ENCODE measurements at places on chromosomes 12 and 14.
A peak's percentile ranks its signal among the peaks of the same experiment; 100 is the strongest.

- DNase-seq, result no peak
These were observed 37.7 kb downstream of the FGD4 start for GRCh38 chr12:32437095-32437515.

- DNase-seq, result no peak
These were observed 1.8 kb downstream of the CCDC197 start for GRCh38 chr14:93998871-93999403.

- no peak for DNase-seq
These were observed 159.1 kb downstream of the C12orf50 start for GRCh38 chr12:87870061-87870460.

DNA sequence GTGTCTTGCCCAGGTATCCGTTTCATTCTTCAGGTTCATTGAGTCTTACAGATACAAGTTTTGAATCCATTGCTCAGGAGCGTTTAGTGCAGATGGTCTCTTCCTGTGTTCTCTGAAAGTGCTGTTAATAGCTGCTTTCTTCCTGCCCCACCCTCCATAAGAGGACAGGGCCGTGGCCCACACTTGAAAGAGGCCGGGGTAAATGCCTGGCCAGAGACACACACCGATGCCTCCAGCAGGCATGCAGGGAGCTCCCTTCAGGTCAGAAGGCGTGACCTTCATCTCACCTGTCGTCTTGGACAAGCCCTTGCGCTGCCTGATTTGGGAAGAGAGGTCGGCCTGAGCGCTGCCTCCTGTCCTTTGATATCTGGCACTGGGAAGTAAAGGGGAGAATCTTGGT lies 11.6 kb downstream of the PRKAB1 start:
- no peak for DNase-seq

DNA sequence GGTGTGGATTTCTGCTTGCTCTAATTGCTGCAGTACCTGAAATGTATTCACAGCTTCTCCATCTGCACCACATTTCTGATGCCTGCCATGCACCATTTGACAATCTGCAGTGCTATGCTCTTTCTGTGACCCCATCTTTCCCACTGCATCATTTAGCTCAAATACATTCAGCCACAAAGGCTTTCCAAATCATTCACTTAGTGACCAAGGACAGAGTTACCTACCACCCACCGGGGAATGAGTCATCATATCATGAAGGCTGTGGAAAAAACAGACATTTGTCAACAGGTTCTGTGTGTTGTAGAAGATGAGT lies 465.5 kb upstream of the ATP2B1 start:
- no peak for DNase-seq

GRCh38 chr14:98210045-98210672 lies 1061.8 kb downstream of the BCL11B start:
- DNase-seq, result no peak

GRCh38 chr12:15157269-15157671 lies 63.9 kb downstream of the RERG start:
- no peak for DNase-seq

- peak; percentile 10 for DNase-seq
These were observed 105.0 kb upstream of the PRB2 start for GRCh38 chr12:11500188-11500860.

DNA sequence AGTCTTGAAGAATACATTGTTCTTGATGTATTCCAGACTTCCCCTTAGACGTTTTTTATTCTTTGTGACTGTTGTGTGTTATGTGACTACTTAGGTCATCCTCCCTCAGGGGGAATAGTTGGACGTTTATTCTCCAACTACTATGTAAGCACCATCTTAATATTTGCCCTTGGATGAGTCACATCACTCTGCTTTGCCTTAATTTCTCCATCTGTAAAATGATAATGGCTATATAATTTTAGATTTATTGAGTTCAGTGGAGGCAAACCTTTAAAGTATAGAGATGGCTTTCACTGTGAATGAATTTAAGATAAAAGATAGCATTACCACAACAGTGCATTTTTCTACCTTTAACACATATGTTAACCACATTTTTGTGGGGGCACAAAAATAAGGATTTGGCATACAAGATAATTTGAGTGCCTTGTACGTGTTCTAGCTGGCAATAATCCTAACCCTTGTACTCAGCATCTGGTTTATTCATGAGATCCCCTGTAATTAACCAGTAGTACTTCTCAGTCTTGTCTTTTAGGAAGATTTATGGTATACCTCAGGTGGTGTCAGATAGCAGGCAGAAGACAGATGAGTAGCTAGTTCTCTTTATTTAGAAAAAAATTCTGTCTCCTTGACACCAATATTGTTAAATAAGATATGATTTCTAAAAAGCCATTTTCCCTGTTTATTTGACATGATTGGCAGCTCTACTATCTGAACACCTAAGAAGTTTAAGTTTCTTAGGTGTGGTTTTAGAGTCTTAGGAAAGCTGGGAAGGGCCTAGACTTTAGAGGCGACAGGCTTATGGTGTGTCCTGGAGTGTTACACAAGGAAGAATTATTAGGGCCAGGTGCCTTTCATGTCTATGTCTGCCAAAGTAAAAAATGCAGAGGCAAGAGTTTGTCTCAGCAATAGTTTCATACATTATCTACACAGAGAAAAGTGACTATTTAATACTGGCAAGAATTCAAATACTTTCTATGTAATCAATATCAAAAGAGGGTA lies 152.3 kb downstream of the RAD51B start:
- DNase-seq, result peak; percentile 29

- no peak for DNase-seq
These were observed 506.4 kb downstream of the MED13L start for GRCh38 chr12:115771065-115771464.
